Stromal cell of bone marrow (primary cell): ENCODE measurements at places on chromosomes 5 and 9.

GRCh38 chr5:43602461-43603343 lies at the start of gene NNT:
TSS of gene NNT (plus strand) at chr5:43603180. CDS start at chr5:43609196, 6,016 bp downstream.
- no peak for DNase-seq

GRCh38 chr5:177545487-177546257 lies 8.7 kb downstream of the FAM193B start:
- DNase-seq = peak; percentile 95

DNA sequence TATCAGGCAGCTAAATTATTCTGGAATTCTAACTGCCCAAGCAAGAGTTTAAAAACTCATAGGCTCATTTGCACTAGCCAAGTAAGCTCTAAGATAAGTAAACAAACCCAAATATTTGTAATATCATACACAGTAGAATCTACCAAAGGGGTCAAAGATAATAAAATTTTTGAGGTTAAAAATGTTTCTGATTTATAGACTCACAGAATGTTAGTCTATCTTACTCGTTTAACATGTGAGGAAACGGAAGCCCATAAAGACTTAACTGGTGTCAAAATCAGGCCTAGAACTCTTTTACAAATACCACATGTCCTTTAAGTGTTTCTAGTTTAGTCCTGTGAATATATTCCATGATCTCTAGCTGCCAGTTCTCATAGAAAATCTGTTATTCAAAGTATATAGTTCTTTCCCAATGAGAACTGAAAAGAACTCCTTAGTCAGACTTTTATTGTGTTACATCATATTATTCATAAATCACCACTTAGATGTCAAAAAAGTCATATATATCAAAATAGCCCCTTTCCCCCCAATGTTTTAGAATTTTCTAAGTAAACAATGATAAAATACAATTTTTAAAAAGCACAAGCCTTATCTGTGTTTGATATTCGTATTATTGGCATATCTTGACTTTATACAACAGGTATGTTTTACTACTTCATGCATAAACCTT lies 13.9 kb downstream of the RAB14 start:
- no peak for DNase-seq

- no peak for DNase-seq
Measured at GRCh38 chr5:8600843-8601242, 731.9 kb downstream of the MTRR start.

DNA sequence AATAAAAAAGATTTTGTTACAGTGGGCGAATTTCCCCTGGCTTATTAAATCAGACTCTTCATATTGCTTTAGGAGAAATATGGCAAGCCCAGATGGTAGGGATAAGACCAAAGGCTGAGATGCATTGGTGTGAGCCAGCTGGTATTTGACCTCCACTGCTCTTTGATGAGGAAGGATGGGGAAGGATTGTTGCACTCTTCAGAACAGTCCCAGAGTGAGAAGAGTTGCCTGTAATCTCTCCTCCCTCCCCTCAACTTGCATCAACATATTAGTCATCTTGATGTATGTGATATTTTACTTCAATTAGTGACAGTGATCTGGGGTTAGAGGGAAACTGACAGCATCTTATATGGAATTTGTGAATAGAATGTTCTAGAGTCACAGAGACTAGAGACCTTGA lies 136.6 kb downstream of the ADAMTS12 start:
- DNase-seq = no peak

GRCh38 chr5:144467792-144468191 lies 297.1 kb downstream of the KCTD16 start:
- peak; percentile 46 for DNase-seq

DNA sequence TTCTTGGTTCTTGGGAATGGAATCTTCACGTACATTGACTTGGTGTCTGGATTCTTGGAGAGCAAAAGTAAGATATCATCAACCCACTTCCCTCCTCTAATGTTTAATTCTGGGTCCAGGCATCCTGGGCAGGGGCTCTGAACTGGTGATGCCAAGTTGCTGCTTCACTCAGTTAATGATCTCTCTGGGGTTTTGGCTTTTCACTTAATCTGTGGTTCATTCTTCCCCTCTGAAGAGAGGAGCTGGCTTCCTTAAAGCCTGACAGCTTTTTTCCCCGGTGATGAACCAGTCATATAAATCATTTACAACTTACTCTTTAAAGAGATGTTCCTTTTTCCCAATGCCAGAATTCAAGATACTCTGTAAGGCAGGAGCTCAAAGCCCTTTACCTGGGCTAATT lies 65.9 kb downstream of the ARHGAP26 start:
- DNase-seq = no peak

DNA sequence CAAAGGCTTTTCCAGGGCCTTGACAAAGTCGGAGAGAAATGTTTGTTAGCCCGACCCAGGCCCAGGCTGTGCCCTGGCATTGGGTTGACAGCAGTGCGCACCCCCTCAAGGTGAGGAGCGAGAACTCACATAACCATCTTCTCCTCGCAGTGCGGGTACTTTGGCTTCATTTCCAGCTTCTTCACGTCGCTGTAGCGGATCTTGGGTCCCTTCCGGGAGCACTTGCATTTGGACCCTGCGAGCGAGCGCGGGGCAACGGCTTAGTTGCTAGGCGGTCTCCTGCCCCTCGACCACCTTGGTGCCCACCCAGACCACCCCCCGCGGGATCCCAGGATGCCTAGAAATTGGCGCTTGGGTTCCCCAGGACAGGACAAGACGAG lies 496 bp downstream of the CXCL14 start:
- DNase-seq = no peak

- DNase-seq = peak; percentile 81
Measured at GRCh38 chr5:108650997-108651396, 96.7 kb upstream of the FER start.

GRCh38 chr9:104417296-104417695 lies 86.8 kb upstream of the OR13F1 start:
- DNase-seq = no peak

- no peak for DNase-seq
Measured at GRCh38 chr9:6641561-6641960, 4.0 kb downstream of the GLDC start.

DNA sequence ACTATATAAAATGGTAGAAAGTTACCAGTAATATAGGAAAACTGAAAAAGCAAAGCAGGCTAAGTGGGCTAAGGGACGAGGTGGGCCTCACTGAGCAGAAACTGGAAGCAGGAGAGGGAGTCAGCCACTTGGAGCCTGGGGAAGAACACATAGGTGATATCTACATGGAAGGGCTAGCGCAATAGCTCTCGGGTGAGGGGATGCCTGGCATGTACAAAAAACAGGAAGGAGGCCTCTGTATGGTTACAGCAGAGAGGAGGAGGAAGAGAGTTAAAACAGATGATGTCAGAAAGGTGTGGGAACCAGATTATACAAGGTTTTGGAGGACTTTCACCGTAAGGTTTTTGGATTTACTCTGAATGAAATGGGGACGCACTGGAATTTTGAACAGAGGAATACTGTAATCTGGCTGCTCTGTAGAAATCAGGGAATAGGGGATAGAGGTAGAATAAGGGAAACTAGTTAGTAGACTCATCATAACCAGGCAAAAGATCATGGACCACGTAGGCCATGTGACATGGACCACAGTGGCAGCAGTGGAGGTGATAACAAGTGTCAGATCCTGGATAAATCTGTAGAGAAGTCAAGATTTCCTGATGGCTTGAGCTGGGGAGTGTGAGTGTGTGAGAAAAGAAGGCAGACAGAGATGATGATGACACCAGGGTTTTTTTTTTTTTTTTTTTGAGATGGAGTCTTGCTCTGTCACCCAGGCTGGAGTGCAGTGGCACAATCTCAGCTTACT lies 52.5 kb downstream of the FNBP1 start:
- DNase-seq = no peak

GRCh38 chr5:112823181-112823580 lies 37.9 kb upstream of the SRP19 start:
- no peak for DNase-seq

DNA sequence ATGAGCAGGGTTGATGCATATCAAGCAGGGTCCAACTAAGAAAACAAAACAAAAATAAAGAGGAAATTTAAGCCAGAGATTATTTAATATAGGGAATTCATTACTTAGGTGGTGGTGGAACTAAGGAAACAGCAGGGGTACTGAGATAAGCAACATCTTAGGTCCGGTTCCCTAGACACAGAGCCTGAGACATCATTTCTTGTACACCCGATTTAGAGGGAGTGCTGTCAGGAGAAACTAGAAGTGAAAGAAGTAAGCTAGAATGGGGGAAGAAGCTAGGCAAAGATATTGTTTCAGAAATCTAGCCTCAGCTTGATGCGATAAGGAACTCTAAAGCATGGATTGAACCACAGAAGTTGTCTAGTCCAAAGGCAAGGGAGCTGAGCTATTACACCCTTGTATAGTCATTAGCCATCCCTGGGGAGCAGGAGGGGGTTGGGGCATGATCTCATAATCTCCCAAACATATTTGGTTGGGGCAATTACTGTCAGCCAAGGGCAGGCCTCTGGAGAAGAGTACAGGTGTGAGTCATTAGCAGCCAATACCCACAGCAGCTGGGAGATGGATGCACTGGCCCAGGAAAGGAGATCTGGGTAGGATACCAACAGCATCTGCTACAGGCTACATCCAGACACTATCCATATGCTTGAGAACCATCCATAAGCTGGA lies 194.5 kb downstream of the ARL15 start:
- no peak for DNase-seq

DNA sequence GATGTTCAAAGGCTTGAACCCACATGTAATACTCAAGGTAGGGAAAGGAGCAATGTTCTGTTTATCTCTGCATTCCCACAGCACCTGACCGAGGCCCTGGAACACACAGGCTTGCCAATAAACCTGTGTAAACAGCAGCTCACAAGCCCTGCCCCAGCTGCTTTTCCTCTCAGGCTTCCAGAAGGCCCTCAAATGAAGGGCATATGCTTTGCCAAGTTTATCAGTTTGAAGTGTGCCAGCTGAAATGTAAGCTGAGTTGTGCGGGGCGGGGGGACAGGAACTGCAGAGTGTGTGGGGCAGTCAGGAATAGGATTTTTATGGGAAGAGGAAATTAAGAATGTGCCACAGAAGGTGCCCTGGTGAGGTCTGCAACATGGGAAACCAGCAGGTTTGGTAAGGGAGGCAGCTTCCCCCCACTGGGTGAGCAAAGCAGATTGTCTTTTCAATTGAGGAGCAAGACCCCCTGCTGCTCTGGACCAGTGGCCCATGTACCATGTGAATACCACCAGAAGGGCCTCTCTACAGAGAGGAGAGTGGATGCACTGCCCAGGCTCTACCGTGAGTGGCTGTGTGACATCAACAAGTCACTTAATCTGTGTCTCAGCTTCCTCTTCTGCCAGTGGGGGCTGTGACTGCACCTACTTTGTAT lies 194.8 kb downstream of the SPOCK1 start:
- DNase-seq = no peak

DNA sequence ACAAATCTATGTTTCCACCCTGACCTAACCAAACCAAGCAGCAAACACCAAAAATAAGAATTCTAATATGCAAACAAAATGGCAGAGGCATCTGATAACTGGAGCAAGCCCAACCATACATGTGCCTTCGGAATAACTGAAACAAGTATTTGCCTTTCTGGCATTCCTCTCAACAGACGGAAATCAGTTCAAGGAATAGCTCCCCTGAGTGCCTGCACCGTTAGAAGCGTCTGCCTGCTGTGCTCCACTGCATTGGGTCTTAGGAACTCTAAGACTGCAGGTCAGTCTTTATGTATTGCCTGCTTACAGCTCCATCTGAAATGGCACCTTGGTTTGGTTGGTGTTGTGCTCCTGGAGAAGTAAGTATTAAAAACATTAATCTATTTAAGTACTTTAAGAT lies 98.5 kb downstream of the MRPS27 start:
- DNase-seq = no peak

GRCh38 chr5:136137497-136138220 lies 5.0 kb downstream of the SMAD5 start:
- no peak for DNase-seq

DNA sequence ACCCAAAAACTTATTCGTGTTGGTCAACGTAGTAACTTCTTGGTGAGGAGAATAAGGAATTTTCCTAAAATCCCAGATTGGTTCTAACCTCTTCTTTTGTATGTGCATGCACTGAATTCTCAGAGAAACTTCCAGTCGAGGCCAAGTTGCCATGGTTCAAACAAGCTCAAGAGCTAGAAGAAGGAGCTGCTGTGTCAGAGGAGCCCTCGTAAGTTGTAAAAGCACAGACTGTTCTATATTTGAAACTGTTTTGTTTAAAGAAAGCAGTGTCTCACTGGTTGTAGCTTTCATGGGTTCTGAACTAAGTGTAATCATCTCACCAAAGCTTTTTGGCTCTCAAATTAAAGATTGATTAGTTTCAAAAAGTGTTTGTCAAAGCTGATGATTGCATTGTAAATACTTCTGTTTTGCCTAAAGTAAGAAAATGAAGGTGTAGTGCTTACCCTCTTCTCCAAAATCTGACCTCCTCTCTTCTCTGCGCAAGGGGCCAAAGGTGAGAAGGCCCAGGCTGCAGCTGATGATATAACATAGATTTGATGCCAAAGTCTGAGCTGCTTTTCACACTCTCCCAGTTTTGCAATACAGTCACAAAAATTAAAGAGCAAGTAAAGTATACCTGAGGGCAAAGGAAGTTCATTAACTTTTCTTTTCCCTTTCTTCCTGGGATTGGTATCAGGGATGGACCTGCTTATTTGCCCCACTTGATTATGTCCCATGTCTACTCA lies 210.8 kb downstream of the ADAMTSL1 start:
- no peak for DNase-seq

DNA sequence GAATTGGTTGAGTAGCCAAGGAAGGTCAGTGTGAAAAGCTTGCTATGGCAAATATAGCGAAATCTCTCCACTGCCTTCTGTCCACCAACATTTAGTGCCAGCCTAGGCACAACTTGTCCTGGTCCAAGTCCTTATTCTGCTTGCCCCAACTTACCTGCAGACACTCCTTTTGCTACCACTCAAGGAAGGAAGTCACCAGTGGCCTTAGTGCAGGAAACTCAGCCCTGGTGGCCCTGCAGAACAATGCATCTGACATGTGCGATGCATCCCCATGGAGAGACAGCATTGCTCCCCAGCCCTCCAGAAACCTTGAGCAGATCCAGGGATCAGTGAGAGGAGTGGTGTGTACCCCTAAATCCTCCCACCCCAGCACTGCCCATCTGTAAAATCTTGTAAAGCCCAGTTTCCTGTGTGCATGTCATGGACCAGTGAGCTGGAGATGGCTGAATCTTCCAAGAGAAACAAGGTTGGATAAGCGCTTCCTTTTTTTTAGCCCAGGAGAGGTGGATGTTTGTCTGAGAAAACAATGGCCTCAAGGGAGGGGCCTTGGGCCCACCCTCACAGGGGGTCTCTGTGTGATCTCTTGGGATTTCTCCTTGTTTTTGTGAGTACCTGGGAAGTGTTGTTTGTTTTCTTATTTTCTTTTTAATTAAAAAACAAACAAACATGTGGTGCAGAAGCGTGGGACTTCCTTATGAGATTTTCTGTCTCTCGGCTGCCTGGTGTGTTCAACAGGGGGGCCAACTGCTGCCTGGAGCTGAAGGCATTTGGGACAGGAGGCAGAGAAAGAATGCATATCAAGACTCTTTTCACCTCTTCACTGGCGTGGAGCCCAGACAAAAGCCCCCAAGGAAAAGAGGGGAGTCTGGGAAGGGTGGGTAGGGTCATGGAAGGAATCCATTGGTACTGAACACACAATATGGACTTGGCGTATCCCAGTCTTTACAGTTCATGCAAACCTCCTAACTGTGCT lies 3.6 kb downstream of the FOXI1 start:
- DNase-seq = no peak
